ENCODE measurements at places on chromosomes 5 and 9.

GRCh38 chr5:73997960-73998359 is 372.0 kb downstream of the ARHGEF28 start:
- DNase-seq, result no peak

DNA sequence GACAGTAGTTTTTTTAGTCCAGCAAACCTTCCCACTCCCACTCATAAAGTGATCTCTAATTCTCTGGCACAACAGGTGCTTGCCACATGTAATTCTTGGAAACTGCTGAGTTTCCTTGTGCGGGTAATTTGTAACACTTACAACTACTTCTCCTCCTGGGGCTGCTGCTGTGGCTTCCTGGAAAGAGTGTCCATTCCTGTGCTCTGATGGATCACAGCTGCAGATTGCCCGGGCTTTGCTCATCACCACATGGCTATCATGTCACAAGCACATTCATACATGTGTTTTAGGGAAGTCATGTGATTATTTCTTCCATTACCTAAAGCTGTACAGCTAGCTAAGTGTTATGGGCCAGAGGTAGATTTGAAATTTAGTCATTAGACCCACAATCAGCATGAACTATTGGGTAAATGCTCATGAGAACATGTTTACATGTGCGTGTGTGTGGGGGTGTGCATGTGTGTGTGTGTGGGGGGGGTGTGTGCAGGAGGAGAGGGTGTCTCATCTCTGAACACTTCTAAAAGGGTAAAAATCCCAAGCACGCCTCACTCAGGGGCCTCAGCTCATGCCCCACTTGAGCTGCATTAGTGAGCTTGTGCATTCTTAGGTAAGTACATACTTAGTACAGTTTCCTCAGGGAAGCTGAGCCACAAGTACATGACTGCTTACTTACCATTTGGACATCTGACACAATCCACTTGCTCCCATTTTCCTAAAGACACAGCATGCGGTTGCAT is 118.1 kb upstream of the CCDC112 start:
- no peak for DNase-seq

- no peak for DNase-seq
Measured at GRCh38 chr5:157748760-157749461, 5.4 kb downstream of the LSM11 start.

DNA sequence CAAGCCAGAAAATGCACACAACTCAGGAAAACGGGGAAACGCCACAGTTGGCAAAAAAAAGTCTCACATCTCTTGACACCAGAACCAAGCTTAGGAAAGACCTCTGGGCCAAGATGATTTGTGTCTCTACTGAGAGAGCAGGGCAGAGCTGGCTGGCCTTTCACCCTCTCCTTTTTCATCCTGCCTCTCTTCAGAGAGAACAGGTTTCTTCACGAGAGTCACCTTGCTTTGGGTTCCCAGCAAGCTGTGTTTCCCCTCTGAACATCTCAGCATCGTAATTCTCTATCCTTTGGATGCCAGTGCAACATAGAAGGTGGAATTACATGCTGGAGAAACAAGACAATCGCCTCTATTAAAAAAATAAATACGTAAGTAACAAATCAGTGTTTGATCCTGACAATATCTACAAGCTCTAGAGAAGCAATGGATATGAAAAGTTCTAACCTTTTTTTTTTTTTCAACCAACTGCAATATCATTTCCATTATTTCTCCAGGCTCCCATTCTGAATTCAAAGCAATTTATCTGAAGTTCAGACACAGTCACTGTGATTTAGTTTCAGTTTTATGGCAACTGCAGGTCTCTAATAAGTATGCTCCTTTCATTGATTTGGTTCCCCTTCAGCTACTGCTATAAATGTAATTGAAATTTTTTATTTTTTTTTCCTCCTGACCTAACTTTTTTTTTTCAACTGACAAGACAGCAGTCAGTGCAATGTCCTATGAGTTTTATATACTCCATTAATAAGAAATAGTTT is 708.6 kb downstream of the DTWD2 start:
- DNase-seq, result no peak

DNA sequence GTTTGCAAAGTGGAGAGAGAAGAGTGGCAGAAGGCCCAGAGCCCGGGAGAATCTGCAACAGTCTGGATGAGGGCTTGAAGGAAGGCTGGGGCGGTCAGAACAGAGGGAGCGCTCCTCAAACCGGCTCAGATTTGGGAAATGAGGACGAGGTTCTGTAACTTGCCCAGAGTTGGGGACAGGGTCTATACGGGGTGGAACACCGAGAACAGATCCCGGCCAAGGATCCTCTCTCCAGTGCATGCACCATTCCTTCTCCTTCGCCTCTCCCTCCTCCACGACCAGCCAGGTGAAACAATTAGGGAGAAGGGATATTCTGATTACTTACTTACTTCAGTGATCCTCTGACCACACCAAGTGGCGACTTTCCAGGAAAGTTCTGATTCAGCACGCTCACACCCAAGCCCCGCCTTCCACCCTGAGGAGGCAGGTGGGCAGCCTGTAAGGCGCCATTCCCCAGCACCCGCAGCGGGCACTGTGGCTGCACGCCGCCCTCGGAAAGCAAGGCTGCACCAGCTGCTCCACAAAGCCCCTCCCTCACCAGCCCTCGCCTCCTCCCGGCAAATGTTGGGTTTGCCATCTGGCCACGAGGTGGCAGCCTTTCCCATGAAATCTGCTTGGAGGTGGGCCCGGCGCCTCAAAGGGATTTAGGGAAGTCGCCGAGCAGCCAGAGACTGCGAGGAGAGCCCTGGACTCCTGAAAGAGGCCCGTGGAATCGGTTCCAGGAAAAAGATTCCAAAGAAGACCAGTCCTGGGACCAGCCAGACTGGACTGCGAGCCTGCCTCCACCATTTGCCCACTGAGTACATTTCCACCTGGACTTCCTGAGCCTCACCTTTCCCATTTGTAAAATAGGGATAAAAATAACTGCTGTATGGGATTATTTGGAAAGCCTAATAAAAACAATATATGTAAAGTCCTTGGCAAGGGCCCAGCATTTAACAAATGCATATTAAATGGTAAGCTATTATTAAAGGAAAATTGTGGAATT is 22.2 kb upstream of the WWC1 start:
- peak; percentile 64 for DNase-seq

- no peak for DNase-seq
Measured at GRCh38 chr5:42020788-42021530, 95.9 kb downstream of the FBXO4 start.

- DNase-seq, result no peak
Measured at GRCh38 chr9:72038408-72038807, 22.0 kb downstream of the C9orf57 start.

- DNase-seq, result peak; percentile 79
Measured at GRCh38 chr5:97183100-97183929, at the start of gene RIOK2. RIOK2 (minus strand) TSS chr5:97183247; CDS start chr5:97183191, 56 bp downstream.

- no peak for DNase-seq
Measured at GRCh38 chr5:117733051-117733450, 1158.4 kb upstream of the SEMA6A start.

DNA sequence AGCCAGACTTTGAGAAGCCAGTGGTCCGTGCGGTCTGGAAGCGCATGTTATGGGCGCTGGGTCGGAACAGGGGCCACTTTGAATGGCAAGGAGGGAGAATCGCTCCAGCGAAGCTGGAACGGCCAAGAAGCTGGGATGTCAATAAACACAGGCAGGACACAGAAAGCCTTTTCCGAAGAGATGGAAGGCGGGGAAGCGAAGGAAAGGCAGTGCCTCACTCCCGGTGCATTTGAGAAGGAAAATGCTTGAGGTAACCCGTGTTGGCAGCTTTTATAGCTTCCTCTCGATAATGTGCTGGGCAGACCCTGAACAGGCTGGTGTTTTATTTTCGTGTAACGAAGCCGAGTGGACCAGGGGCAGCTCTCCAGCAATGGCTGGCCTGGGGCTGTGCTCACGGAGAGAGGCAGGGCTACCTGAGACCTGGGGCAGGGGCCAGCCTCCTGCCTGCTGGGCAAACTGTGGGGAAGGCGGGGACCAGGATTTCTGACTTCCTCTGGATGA is 84.2 kb upstream of the SPRY4 start:
- DNase-seq, result no peak

DNA sequence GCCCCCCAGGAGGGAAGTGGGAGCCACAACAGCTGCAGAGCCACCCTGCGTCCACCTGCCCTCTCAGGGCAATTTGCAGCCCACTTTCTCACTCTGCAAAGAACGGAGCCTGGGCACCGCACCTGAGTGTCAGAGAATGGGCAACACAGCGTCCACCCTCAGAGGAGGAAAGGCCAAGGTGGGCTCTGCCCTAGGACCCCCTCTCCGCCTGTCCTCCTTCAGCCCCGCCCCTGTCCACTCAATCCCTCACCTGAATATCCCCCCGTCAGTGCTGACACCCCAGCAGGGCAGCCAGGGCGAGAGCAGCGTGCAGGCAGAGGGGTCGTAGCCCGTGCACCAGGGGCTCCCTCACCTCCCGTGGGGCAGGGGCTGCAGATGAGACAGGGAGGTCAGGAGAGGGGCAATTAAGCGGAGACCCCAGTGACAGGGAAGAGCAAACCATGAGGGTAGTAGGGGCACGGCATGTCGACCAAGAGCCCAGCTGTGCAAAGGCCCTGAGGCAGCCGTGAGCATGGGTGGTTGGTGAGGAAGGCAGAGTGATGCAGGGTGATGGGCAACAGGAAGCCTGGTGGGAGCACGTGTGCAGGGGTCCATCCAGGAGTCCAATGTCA is 140.3 kb downstream of the OLFM1 start:
- DNase-seq, result no peak

- DNase-seq, result no peak
Measured at GRCh38 chr9:116247284-116247683, 93.7 kb downstream of the PAPPA start.

- DNase-seq, result peak; percentile 72
Measured at GRCh38 chr5:154190595-154191304, at the start of gene GALNT10. GALNT10 (plus strand) TSS chr5:154190733; CDS start chr5:154190867, 134 bp downstream.

DNA sequence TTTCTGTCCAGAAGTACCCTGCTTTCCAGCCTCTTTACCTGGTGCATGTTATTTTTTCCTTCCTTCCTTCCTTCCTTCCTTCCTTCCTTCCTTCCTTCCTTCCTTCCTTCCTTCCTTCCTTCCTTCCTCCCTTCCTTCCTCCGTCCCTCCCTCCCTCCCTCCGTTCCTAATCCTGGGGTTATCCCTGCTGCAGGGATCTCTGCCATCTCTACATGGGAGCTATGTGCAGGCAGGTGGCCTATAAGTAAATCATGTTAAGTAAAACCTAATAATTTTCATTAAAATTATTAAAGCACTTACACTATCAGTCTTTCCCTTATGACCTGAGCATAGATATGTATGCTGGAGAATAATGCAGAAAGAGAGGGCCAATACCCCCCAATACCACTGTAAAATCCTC is 351.9 kb downstream of the ZSWIM6 start:
- DNase-seq, result no peak

DNA sequence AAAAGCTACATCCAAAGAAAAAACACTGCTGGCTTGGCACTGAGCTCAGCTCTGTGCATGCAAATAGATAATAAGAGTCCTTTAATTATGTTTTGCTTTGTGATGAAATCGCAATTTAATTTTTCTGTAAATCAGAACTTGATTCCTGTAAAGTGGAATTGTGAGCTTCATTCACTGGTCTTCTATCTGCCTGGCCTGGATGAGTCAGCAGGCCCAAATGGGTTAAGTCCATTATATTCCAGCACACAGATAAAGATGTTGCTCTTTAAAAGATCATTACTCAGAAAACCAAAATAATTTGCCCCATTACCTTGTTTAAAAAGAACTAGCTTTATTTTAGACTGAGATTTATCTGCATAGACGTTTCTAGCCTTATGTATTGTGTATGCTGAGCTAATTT is 90.4 kb downstream of the CARTPT start:
- DNase-seq, result no peak

DNA sequence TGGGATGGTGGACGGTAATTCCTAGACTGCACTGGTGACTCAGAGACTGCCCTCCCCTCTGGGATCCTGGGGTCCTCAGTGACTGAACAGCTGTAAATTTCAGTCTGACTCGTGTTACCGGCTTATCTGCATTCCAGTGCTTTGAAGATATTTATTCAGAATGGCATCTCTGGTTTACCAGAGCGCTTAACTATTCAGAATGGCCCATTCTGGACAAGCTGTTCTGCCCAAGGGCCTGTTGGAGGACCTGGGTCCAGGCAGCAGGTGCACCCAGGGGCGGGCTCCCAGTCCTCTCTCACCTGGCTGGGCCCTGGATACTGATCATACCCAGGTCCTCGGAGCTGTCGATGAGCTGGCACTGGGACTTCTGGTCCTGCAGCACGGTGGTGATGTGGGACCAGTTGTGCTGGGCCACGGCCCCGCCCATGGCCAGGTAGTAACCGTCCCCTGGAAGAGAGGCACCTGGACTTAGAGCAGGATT is 48.0 kb downstream of the SARDH start:
- no peak for DNase-seq

DNA sequence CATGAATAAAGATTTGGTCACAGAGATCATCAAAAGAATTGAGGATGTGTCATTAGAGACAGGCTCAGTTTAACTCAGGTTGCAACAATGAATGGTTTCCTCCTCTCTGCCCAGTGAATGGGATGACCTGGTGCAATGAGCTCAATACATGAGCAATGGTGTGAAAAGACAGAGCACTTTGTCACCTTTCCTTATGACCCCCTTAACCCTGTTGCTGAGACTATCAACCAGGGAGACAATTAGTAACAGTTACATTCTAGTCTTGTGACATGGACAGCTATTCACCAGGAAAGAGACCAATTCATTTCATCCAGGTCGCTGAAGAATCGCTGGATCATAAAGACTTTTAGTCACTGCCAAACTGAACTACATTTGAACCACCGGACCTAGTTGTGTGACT is 19.9 kb upstream of the CDH6 start:
- DNase-seq, result no peak

DNA sequence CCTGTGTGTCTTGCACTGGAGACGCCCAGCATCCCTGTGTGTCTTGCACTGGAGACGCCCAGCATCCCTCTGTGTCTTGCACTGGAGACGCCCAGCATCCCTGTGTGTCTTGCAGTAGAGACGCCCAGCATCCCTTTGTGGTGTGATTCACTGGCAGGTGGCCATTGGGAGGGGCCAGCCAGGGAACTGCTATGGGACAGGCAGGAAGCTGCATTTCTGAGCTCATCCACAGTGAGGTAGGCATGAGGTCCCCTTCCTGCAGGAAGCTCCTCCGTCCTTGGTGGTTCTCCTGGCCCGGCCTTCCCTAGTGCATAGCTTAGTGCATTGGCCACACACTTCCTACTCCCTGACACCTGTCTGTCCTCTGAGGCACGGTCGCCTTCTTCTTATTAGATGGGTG is 43.5 kb downstream of the IRX1 start:
- no peak for DNase-seq

DNA sequence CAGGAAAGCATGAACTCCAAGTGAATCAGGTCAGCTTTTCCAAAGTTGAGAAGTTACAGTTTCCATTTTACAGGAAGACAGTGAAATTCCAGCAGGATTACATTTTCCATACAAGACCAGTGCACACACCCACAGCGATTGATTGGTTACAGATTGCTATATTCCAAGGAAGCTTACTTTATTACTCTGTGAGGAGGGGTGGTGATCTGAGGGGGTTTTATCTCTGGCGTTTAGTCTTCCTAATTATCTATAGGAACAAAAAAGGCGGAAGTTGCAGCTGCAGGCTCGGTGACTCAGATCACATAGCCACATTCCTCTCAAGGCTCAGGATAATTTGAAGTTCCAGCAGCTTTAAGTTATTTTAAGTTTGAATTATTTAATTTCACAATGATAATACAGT is 450.4 kb upstream of the NMUR2 start:
- DNase-seq, result no peak

Measured in activated naive CD4-positive, alpha-beta T cell (primary cell).